Dermis blood vessel endothelial cell (primary cell): ENCODE measurements at places on chromosomes 7 and 10. TPM values are rescaled to one million over a fixed set of nuclear protein-coding genes. Genes with fewer than 3 reads are reported as not detected.

GRCh38 chr10:865924-866576 is 65.5 kb downstream of the LARP4B start:
- DNase-seq: no peak

DNA sequence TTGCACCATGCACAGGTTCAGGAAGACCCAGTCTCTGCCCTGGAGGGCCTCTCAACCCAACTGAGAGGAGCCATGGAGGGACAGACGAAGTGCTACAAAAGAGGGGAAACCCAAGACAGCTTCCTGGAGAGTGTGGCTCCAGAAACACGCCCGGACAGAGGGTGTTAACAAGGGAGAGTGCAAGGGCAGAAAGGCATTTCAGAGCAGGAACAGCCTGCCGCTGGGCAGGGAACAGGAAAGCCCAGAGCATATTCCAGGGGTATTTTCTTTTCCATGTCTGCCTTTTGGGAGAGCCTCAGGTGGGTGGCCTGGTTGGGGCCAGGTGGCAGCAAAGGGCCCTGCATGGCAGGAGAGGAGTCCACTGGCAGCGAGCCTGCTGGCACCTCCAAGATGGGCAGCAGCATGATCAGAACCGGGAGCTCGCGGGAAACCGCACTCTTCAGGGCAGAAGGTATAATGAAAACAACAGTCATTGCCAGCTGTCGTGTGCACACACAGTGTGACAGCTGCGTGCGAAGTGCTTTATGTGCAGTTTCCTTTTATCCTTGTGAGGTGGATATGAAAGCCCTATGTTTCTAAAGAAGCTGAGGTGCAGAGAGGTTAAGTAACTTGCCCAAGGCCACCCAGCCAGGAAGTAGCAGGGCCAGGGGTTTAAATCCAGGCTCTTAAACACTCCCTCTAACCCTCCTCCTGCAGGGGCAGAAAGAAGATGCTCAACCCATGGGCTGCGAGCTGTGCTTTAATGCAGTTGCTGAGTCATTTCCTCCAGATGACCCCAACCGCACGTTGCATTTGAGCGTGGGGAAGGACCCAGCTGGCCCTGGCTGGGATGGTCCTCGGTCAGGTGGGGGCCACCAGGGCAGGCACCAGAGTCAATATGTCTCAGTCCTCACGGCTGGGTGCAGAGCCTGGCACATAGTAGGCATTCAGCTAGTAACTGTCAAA is 128.6 kb downstream of the OAT start:
- peak; percentile 15 for DNase-seq

BTBD16 gene
- not detected in 2 replicates for total RNA-seq

GRCh38 chr7:111012799-111013675 is 77.9 kb upstream of the LRRN3 start:
- DNase-seq: no peak

GRCh38 chr10:112307358-112308124 is 24.3 kb downstream of the TECTB start:
- peak; percentile 60 for DNase-seq

CPN1 gene
- not detected in 2 replicates for total RNA-seq

GRCh38 chr7:24820730-24821044 is 63.4 kb upstream of the GSDME start:
- DNase-seq: peak; percentile 62

TFPI2 gene
- 112 and 152 TPM in 2 replicates for total RNA-seq

DNA sequence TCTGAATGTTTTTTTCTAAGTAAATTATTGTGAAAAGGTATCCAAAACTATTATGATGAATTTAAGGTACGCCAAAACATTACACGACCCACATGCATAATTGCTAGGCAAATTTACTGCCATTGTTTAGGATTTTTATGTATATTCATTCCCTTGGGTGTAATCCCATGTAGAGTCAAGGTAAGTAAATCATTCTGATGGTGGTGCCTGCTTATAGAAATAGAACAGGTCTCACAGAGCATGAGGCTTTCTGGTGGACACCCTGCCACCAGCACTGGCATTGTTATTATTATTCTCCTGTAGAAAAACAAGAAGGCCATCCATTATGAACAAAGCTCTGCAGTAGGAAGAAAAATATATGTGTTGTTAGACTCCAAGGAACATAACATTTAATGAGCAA is 111.7 kb upstream of the ZNF804B start:
- no peak for DNase-seq

SRRM3 gene
- 2.0 and 2.2 TPM in 2 replicates for total RNA-seq

DNA sequence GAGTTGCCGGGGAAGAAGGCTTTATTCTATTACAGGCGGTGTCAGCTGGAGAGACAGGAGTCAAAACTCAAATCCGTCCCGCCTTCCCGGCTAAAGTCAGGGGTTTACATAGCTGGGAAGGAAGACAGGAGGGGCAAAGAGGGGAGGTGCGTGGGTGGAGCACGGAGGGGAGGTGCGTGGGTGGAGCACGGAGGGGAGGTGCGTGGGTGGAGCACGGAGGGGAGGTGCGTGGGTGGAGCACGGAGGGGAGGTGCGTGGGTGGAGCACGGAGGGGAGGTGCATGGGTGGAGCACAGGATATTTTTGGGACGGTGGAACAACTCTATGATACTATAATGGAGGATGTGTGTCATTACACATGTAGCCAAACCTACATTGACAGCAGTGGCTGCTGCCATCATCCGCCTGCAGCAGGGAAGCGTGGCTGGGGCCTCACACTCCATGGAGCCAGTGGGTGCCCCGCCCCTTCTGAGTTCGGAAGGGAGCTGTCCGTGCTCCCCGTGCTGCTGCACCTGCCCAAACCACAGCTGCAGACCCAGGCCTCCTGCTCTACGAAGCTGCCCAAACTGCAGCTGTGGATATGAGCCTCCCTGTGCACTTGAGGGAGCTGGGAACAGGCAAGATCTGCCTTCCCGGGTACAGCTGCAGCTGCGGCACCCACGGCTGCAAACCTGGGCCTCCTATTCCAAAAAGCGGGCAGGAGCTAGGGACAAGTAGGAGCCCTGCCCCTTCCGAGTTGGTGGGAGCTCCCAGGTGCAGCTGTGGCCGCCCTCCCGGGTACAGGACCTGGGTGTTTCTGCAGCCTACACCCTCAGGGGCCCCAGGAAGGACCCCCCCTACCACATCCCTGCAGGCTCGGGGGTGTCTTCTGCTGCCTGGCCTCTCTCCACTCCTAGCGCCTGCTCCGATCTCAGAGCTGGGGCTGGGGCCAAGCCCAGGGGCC is 119.4 kb downstream of the DYNC2I1 start:
- peak; percentile 18 for DNase-seq

DNA sequence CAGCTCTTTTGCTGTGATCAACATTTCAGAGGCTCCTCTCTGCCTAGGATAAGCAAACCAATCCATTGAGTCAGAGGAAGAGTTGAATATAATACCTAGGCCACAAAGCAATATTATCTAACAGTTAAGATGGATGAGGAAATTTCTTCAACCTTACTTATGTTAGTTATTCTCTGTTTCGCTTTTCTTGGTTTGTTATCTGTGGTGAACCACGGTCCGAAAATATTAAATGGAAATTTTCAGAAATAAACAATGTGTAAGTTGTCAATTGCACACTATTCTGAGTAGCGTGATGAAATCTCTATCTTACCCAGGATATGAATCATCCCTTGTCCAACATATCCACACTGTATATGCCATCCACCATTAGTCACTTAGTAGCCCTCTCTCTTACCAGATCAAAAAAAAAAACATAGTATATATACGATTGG is 1.5 kb upstream of the HTR7 start:
- peak; percentile 50 for DNase-seq

DNA sequence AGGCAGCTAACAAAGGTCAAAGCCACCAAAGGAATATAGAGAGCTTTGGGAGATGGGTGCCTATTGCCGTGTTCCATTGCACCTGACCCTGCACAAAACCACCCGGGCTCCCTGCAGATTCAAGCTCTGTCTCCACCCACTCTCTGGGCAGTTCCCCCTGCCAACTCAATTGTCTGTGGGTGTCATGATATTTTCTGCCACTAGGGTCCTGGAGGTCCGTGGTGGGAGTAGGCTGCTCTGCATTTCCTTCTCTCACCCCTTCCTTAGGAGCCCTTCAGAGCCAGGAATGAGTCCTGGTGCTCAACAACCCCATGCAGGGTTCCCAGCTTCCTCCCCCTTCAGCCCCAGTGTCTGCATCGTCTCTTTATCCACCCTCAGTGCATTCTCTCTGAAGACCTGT is 34.1 kb downstream of the PNLIPRP2 start:
- DNase-seq: no peak

- no peak for DNase-seq
Observed at GRCh38 chr7:151724920-151725584, 151.9 kb downstream of the PRKAG2 start.

- DNase-seq: no peak
Observed at GRCh38 chr10:5662708-5663579, 3.5 kb downstream of the ASB13 start.

H2AZ2 gene
- total RNA-seq: 158 and 274 TPM in 2 replicates

- peak; percentile 50 for DNase-seq
Observed at GRCh38 chr7:88396295-88396947, 89.7 kb upstream of the STEAP4 start.
